Ovary (tissue), 10 donors: ENCODE measurements at places on chromosomes 3 and 15.

DNA sequence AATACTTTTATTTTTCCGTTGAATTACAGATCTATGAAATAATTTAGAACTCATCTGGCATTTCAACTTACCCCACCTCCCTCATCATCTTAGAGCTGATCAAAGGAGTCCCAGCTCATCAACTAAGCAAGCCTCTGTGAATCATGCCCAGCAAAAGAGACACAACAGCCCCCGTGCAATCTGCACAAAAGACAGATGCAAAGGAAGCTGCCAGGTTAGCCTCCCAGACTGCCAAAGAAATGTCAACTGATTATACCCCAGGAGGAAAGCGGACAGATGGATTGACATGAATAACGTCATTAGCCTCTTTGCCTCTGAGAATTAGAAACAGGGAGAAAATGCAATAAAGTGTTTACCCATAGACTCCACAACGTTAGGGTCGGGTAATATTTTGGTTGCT lies 75.0 kb downstream of the GABRB3 start:
- H3K4me3 ChIP-seq: no peak overlapping the region
- no peaks in the 10 kb centered on the region for H3K27me3 ChIP-seq

DNA sequence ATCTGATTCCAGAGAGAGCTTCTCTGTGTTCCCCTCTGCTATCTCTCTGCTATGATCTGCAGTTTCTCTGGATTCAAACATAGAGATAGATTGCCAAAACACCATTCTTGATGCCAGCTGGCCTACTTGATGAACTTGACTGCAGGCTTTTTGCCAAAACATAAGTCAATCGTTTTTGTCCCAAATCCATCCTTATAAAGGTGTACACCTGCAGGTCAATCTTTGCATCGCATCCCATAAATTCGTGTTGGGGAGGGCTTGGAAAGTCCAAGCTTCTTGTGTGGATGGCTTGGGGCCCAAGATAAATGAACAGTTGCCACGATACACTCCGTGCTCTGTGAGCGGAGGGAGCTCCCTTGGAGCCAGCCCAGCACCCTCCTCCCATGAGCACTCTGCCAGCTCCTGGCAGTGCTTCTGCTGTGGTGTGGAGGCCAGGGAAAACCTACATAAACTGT lies 2.7 kb downstream of the CERS3 start:
- H3K27ac ChIP-seq: no peak overlapping the region
- DNase-seq: no peak
- H3K4me1 ChIP-seq: no peaks in the 10 kb centered on the region
- H3K36me3 ChIP-seq: no peaks in the 10 kb centered on the region
- H3K4me3 ChIP-seq: no peak overlapping the region
- H3K27me3 ChIP-seq: no peaks in the 10 kb centered on the region

- no peaks in the 10 kb centered on the region for H3K27me3 ChIP-seq
- peak overlapping the region; percentile 76 for H3K27ac ChIP-seq
- DNase-seq: peak; percentile 84
- no peaks in the 10 kb centered on the region for H3K36me3 ChIP-seq
- H3K4me3 ChIP-seq: peak overlapping the region; percentile 54
Observed at GRCh38 chr15:98853161-98853560, 154.4 kb downstream of the PGPEP1L start.

- no peaks in the 10 kb centered on the region for H3K36me3 ChIP-seq
- no peak overlapping the region for H3K4me3 ChIP-seq
- DNase-seq: no peak
- no peaks in the 10 kb centered on the region for H3K27me3 ChIP-seq
- H3K4me1 ChIP-seq: no peaks in the 10 kb centered on the region
- H3K27ac ChIP-seq: no peak overlapping the region
Observed at GRCh38 chr15:79025201-79025600, 65.4 kb downstream of the RASGRF1 start.

DNA sequence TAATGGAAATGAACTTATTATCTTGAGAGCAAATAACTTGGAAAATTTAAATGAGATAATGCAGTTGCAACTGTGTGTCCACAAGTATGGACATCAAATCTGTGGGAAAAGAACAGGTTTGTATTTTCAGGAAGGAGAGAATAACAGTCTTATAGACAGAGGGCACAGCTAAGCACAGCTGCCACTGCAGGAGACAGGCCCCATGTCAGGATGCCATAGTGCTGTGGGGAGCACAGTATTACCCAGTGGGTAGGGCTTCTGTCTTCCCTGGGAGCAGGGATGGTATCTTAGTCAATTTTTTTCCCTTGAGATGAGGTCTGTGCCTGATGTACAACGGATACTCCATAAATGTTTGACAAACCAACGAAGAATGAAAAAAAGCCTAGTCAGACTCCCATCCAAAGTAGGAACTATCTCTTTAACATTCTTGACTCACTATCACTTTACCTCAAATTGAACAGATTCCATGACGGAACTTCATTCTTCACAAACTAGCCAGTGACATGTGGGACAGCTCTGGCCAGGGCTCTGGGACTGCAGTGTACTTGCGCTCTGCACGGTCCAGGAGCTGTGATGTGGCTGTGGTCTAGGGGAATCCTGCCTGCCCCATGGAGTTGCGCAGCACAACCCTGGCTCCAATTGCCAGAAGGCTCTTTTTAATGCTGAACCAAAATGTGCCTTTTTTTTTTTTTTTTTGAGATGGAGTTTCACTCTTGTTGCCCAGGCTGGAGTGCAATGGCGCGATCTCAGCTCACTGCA lies 48.3 kb downstream of the PARP14 start:
- no peak for DNase-seq
- no peaks in the 10 kb centered on the region for H3K27me3 ChIP-seq
- no peaks in the 10 kb centered on the region for H3K36me3 ChIP-seq

DNA sequence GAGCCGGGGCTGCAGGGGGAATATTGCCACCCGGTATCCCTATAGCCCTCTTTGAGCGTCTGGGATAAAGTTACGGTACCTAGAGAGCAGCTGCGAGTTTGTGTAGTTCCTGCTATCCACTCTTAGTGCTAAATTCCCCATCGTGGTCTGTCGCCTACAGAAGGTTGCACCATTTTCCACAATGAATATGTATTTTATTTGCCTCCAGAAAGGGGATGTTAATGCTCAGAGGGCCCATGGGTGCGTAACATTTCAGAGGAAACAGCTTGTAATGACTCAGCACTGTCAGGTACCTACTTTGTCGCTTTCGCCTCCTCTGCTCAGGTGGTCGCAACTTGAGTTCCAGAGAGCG lies 1.1 kb downstream of the SLCO3A1 start:
- H3K4me3 ChIP-seq: peak overlapping the region; percentile 67
- H3K27me3 ChIP-seq: no peaks in the 10 kb centered on the region
- H3K36me3 ChIP-seq: no peaks in the 10 kb centered on the region
- H3K27ac ChIP-seq: peak overlapping the region; percentile 95
